Activated CD4-positive, alpha-beta T cell treated with anti-CD3 and anti-CD28 coated beads, Interleukin-2, amount 10 ng/mL, durations not matched to agents 7 days and 5 days (primary cell): ENCODE measurements at places on chromosomes 16 and 17.

GRCh38 chr17:75289832-75290337 is 652 bp upstream of the SLC25A19 start:
- peak; percentile 73 for DNase-seq

GRCh38 chr16:68257251-68257905 is 6.9 kb upstream of the SLC7A6 start:
- peak; percentile 62 for DNase-seq

DNA sequence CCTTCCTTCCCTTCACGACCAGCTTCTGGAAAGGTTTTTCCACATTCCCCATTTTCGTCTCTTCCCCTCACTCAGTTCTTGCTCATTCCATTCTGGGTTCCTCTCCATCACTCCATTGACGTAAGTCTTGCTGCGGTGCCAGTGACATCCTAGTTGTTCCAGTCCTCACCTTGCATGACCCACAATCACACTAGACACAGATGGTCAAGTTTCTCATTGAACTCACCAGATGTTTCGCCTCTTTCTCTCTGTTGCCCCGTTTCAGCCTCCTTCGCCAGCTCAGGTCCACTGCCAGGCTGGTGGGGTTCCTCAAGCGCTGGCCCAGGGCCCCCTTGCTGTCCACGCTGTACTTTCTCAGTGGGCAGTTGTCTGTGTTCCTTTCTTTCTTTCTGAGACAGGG is 43.4 kb downstream of the CCDC42 start:
- no peak for DNase-seq

DNA sequence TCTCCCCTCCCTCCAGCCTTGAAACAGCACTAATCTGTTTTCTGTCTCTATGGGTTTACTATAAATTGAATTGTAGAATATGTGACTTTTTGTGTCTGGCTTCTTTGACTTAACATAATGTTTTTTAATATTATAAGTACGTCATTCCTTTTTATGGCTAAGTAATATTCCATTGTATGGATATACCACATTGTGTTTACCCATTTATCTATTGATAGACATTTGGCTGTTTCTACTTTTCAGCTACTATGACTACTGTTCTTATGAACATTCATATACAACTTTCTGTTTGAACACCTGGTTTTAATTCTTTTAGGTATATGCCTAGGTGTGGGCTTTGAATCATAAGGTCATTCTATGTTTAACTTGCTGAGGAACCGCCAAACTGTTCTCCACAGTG is 961.9 kb downstream of the CDH8 start:
- no peak for DNase-seq

DNA sequence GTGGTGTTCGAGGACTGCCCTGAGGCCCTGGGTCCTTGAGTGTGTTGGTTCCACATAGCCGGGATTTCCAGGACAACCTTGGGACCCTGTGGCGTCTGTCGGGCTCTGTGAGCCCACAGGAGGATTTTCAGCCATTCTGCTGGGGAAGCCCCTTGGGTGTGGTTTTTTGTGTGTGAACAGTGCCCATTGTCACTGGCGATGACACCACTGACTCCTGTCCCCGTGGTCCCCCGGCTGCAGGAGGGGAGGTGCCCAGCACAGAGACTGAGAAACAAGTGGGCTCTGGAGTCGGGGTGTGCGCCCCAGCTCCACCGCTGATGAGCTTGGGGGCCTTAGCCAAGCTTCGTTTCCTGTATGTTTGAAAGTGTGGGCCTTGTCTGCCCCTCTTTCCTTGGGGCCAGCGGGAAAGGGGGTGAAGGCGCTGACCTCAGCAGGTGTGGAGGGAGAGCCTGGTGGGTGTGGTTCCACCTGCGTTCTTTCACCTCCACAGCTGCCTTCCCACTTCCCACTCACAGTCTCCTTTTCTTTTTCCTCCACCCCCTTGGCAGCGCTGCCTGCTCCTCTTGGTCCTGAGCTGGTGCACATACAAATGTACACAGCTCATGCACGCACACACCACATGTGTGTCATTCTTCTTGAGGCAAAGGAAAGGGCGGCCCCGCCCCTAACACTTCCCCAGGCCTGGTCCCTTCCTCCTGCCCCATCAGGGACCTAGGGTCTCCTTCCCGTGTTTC is 16.1 kb downstream of the MGRN1 start:
- DNase-seq: no peak

DNA sequence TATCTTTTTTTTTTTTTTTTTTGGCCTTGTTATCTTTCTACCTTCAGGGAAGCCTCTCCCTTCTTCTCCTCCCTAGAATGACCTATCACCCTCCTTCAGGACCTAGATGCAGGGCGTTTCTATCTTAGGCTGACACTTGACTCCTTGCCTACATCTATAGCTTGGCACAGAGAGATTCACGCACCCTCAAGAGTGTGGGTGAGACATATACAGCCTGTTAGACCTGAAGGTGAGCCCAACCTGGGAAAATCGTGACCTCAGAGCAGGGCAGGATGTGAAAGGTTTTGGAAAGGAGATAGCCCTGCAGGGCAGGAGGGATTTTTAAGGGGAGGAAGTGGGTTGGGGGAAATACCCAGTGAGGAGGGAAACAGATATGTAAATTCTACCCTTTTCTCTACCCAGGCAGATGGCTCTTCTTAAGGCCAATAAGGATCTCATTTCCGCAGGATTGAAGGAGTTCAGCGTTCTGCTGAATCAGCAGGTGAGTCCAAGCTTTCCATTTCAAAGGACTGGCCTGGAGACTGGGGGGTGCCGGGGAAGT is at the start of gene AHSP:
TSS of gene AHSP (plus strand) at position 167 of the 541 bp plus-strand sequence. CDS start at position 407, 240 bp downstream.
- no peak for DNase-seq

GRCh38 chr17:77645072-77646045 is 313.1 kb upstream of the TNRC6C start:
- DNase-seq: peak; percentile 65

GRCh38 chr16:84568066-84568465 is 49.8 kb downstream of the COTL1 start:
- no peak for DNase-seq

DNA sequence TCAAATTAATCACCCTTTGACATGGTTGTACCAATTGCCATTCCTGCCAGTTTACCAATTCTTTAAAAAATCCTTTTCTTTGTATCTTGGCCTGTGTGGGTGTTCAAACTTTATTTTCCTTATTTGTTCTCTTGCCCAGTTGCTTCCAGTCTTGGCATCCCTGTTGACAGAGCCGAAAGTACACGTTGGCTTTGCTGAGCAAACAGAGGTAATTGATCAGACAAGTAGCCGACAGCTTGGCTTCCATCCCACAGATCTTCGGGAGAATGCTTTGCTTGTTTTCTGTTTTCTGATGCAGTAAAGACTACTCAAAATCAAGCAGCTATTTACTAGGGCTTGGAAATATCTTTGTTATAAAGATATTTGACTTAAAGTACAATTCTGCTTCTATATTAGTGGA is 506.8 kb upstream of the SALL1 start:
- no peak for DNase-seq

DNA sequence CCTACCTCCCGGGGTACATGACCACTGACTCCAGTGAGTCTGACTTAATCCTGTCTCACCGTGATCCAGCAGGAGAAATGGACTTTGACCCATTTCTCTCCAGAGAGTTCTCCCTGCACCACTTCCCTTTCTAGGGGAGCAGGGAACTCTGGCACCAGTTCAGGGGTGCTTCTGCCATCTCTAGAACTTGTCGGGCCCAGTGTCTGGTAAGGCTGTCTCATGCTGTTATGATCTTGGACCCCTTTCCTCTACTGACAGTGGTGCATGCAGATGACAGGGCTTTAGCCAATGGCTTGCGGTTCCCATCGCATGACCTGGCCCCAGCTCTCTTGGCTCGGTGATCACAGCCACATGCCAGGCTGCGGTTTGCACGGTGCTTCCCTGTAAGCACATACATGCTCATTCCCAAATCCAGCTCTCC is 62.0 kb downstream of the SLC39A11 start:
- DNase-seq: no peak

GRCh38 chr17:57125866-57126265 is 40.8 kb downstream of the AKAP1 start:
- no peak for DNase-seq

GRCh38 chr16:27628241-27628942 is 78.4 kb downstream of the KATNIP start:
- no peak for DNase-seq

DNA sequence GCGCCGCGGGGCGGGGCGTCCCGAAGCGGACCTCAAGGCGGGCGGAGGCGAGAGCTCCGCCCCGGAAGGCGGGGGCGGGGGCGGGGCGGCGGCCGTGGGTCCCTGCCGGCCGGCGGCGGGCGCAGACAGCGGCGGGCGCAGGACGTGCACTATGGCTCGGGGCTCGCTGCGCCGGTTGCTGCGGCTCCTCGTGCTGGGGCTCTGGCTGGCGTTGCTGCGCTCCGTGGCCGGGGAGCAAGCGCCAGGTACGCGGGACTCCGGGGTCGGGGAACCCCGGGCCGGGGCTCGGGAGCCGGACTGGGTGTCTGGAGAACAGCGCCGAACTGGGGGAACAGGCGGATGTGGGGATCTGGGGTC is at the start of gene TNFRSF12A:
TSS of gene TNFRSF12A (plus strand) at position 122 of the 357 bp plus-strand sequence. CDS start at position 152, 30 bp downstream.
- peak; percentile 66 for DNase-seq

GRCh38 chr16:75061669-75062068 is 54.9 kb downstream of the LDHD start:
- no peak for DNase-seq

GRCh38 chr16:66304151-66304550 is 62.3 kb upstream of the CDH5 start:
- DNase-seq: no peak

DNA sequence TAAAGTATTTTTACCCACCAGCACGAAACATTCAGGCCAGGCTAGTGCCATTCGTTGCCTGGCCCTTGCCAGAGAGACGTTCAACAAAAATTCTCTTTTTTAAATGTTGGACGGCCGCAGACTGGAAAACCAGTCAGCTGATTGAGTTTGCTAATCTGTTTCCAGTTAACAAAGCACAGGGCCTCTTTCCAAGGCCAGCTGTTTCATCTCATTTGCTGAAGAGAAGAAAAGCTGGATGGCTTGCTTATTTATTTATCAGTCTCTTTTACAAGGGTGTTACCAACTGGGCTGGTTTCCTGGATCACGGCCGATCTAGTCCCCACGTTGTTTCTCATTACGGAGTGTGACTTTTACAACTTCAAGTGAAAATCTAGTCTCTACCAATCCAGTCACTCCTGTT is 418.7 kb upstream of the DYNLRB2 start:
- no peak for DNase-seq
